ENCODE measurements at places on chromosomes 4 and X. TPM values are rescaled to one million over a fixed set of nuclear protein-coding genes. Genes with fewer than 3 reads are reported as not detected.

The SLC16A2 gene
- 4.8 TPM for total RNA-seq

GRCh38 chrX:11472381-11472780 lies 179.2 kb downstream of the AMELX start:
- no peaks in the 10 kb centered on the region for H3K27me3 ChIP-seq
- no peaks in the 10 kb centered on the region for H3K36me3 ChIP-seq

- no peak overlapping the region for H3K27ac ChIP-seq
- H3K27me3 ChIP-seq: peaks cover 15% of the 10 kb centered on the region
- H3K4me3 ChIP-seq: no peak overlapping the region
- DNase-seq: no peak
- no peaks in the 10 kb centered on the region for H3K36me3 ChIP-seq
Observed at GRCh38 chrX:12825801-12826200, 34.6 kb downstream of the PRPS2 start.

DNA sequence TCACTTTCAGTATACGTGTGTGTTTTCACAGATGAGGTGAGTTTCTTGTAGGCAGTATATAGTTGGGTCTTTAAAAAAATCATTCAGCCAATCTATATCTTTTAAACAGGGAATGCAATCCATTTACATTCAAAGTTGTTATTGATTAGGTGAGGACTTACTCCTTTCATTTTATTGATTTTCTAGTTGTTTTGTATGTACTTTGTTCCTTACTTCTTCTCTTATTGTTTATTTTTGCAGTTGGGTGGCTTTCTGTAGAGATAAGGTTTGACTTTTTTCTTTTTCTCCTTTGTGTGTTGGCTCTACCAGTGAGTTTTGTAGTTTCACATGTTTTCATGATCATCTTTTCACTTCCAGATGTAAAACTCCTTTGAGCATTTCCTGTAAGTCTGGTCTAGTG lies 83.1 kb downstream of the MAGED1 start:
- H3K36me3 ChIP-seq: no peaks in the 10 kb centered on the region
- DNase-seq: no peak
- H3K4me1 ChIP-seq: no peaks in the 10 kb centered on the region
- H3K27me3 ChIP-seq: peaks cover 31% of the 10 kb centered on the region
- no peak overlapping the region for H3K4me3 ChIP-seq

- H3K36me3 ChIP-seq: no peaks in the 10 kb centered on the region
- DNase-seq: no peak
- no peaks in the 10 kb centered on the region for H3K4me1 ChIP-seq
- no peak overlapping the region for H3K4me3 ChIP-seq
- no peaks in the 10 kb centered on the region for H3K27me3 ChIP-seq
Observed at GRCh38 chr4:146486565-146486964, 35.2 kb downstream of the SLC10A7 start.

DNA sequence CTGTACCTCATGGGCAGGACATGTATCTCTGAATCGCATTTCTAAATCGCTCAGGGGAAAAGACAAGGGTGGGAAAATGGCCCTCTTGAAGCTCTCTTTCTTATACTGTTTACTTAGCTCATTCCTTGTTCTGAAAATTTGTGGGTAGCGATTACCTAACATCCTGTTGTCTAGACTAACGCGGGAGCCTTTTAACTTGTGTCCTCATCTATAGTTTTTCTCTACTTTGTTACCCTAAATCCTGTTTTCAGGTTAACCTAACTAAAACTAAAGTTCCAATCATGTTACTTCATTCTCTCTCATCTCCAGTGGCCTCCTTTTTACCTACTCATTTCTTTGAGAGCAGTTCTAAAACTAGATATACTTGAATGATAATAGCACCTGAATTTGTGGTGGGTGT lies 45.0 kb downstream of the SNX25 start:
- H3K27ac ChIP-seq: no peak overlapping the region
- H3K4me3 ChIP-seq: no peak overlapping the region
- DNase-seq: no peak
- no peaks in the 10 kb centered on the region for H3K36me3 ChIP-seq
- H3K27me3 ChIP-seq: no peaks in the 10 kb centered on the region
- no peaks in the 10 kb centered on the region for H3K4me1 ChIP-seq

Data from breast epithelium (tissue), 4 donors.